Vagina (tissue), 2 donors: ENCODE measurements at places on chromosomes 5 and 9.
A peak's percentile ranks its signal among the peaks of the same experiment; 100 is the strongest.

DNA sequence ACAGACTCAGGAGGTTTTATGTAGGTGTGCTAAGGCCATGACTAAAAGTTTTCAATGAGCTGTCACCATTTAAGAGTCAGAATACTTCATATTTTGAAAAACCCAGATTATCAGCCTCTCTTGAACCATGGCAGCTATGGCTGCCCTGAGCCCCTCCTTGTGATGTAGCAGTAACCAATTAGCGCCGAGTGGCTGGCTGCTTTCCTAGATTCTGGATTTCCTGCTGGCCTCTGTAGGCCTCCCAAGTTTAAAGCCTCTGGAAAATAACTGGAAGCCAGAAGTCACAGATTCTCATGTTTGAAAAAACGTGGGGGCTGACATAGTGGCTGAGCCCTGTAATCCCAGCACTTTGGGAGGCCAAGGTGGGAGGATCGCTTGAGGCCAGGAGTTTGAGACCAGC is 25.5 kb downstream of the DAB2IP start:
- DNase-seq: no peak

DNA sequence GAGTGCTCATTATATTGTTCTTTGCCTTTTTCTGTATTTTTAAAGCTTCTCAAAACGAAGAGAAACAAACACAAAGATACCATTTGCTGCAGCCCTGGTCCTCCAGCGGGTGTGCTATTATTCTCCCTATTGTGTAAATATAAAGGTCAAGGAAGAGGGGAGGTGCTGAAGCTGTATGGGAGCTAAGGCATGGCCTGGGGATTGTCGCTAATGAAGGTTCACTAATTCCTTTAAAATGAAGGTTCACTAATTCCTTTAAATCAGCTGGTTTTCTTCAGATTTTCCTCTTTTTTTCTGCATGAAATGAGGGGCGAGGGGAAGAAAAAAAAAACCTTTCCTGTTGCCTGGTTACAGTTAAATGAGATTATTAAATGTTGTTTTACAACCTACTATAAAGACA is 74.5 kb upstream of the MAP1B start:
- DNase-seq: no peak

GRCh38 chr9:6625363-6625762 is 20.2 kb downstream of the GLDC start:
- no peak for DNase-seq

GRCh38 chr9:38620483-38621433 is at the start of gene ANKRD18A:
ANKRD18A (minus strand) TSS chr9:38620596; CDS start chr9:38620285, 311 bp downstream.
- no peak for DNase-seq

DNA sequence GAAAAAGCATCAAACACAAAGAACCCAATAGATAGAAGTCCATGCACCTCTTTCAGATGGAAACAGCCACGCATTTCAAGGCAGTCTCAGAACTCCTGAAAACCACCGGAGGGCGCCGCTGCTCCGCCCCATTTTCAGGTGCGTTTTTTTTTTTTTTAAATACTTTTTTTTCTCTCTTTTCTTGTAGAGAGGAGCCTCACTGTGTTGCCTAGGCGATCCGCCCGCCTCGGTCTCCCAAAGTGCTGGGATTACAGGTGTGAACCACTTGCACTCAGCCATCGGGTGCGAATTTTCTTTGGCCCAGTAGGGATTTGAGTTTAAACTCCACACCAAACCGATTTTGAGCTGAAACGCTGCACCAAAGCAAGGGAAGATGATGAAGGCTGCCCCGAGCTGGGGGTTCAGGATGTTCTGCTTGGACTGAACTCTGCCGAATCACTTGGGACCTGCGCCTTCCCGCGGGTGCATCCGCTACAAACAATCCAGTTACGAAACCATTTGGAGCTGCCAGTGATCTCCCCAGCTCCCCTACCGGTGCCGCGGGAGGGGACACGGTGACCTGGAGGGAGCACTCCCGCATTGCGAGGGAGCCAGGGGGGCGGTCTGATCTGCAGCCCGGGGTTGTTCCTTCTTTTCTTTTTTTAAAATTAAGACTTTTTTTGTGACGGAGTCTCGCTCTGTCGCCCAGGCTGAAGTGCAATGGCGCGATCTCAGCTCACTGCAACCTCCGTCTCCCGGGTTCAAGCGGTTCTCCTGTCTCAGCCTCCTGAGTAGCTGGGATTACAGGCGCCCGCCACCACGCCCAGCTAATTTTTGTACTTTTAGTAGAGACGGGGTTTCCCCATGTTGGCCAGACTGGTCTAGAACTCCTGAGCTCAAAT is 1.4 kb downstream of the PTGR1 start:
- DNase-seq: no peak

GRCh38 chr9:83749706-83750105 is 41.9 kb upstream of the UBQLN1 start:
- DNase-seq: no peak

GRCh38 chr5:105392122-105392709 is 1829.6 kb upstream of the NUDT12 start:
- DNase-seq: no peak

DNA sequence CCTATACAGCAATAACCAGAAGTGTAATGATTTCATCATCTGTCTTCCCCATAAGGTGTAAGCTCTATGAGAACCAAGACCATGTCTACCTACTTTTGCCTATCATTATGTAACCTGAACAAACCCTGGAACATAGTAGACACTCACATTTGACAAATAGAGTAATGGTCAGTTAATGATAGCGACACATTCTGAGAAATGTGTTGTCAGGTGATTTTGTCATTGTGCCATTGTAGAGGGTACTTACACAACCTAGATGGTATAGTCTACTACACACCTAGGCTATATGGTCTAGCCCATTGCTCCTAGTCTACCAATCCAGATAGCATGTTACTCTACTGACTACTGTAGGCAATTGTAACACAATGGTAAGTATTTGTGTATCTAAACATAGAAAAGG is 22.3 kb upstream of the WDR41 start:
- no peak for DNase-seq

GRCh38 chr5:9408964-9409363 is 136.9 kb downstream of the SEMA5A start:
- DNase-seq: no peak

DNA sequence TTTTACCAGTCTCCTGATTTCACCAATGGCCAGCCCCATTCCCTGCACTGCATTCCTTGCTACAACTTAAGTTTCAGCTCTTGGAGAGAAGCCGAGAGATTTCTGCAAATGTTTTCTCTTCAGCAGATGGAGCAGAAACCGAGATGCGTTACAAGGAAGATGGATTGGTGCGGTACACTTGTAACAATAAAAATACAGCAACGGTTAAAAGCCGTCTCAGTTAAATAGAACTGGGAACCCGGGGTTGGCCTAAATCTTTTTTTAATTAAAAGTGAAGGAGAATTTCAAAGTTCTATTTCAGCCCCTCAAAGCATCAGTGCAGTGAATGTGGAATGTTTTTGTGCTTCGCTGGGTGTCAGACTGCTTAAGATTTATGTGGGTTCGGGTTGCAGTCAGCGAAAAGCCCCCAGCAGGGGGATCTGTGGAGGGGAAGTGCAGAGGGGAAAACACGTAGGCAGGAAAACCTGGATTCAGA is 19.8 kb downstream of the BRINP1 start:
- DNase-seq: no peak

DNA sequence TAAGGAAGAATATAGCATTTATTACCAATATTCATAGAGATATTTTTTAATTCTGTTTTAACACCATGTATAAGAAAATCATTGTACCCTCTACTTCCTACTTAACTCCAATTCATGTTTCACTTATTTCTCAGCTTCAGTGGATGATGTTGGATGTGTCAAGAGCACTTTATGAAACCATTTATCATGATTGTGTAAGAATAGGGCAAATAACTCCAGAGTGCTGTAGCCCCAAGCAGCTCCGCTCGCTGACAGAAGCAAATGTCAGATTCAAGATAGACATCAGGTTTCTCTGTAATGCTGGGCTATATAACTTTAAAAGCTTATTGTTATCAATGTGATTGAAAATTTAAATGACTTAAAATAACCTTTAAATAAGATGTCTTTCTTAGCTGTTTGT is 50.4 kb downstream of the MAST4 start:
- no peak for DNase-seq

- peak; percentile 74 for DNase-seq
Measured at GRCh38 chr5:154447089-154447725, 1.4 kb downstream of the SAP30L start.

DNA sequence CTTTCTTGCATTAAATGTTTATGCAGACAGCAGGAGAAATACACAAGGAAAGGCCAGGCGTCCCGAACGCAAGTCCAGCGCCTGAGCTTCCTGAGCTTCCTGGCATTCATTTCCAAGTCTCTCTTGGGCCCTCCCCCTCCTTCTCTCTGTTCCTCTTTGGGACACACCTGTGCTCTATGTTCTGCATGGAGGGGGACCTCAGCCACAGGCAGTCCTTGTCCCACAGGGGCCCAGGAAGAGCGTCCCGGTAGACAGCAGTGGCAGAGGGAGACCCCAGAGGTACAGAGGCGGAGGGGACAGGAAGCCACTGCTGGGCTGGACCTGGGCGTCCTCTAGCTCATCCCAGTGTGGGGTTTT is 221.3 kb downstream of the C9orf50 start:
- no peak for DNase-seq

DNA sequence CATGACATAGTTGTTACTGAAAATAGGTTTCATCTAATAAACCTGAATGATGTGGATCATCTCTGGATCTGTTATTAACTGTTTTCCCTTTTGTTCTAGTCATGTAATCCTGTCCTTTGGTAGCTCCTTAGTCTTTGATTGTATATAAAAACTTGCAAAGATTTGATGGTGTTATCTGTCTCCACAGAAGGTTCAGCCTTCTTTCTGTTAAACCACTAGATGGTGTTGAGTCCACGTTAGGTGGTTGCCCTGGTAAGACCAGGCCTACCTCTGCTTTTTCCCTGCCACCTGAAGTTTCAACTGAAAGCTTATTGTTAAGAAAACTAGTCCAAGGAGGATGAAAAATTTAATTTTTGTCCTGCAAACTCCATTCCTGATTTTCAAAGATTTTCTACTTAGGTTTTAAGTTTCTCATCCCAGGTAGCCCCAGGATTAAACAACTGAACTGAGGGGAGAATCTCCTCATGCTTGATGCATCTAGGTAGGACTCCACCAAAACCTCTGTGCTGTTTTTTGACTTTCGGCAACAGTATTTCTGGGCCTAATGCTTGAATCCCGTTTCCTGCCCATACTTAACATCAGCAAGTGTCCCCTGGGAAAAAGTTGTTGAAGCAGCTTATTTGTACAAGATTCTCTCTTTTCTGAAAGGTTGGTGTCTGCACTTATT is 68.5 kb downstream of the RICTOR start:
- DNase-seq: no peak

DNA sequence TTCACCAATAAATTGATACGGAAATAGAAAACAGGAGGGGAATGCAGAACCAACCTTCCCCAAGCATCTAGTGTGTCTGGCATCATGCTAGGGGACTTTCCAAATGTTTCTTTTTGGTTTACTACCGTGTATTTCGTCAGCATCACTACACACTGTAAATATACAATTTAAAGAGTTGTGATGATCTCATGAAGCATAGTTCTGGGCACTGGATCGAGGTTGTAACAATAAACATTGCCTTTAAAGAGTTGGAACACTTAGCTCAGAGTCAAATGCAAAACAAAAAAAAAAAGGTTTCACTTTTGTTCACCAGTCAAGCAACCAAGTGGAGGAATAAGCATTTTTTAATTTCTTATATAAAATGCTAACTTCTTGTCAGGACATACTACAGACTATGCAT is 2.9 kb upstream of the SCAI start:
- DNase-seq: no peak

GRCh38 chr5:167352801-167353200 is 938.6 kb upstream of the WWC1 start:
- DNase-seq: no peak

DNA sequence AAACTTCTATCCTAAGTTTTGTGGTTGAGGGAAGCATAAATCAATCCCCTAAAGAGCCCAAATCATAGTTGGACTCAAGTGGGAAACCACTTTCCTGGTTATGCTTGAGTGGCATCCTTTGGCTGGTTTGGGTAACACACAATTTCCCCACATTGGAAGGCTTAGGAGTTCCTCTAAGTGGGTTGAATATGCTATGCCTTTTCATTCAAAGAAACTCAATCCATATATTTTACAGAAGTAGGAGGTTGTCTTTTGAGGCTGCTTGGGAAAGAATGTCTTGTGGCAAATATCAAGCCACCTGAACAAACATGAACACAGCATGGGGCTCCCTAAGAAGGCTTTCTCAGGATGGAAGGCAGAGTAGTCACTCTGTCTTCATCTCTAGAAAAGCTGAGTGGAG is 121.1 kb downstream of the SPATA31D1 start:
- no peak for DNase-seq

DNA sequence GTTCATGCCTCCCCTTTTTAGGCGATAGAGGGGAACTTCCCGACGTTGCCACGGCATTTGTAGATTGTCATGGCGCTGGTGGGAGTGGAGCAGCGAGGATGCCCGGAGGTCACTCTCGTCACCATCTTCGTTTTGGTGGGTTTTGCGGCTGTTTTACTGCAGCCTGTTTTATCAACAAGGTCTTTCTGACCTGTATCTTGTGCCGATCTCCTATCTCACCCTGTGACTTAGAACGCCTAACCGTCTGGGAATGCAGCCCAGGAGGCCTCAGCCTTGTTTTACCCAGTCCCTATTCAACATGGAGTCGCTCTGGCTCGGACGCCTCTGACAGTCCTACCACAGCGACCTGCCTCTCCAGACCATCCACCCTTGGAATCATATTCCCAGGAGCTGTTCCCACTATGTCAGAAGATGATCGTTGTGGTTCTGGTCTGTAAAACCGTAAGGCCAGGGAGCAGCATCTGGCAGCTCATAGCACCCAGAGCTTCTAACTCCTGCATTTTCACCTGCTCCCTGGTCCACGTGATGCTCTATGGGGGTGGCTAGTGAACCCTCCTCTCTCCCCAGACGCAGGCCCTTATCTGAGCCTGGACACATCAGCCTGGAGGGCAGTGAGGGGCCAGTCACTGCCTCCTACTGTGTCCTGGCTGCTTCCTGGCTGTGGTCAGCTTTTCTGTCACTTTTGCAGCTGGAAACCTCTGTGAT is 35.1 kb upstream of the CLK4 start:
- DNase-seq: no peak

DNA sequence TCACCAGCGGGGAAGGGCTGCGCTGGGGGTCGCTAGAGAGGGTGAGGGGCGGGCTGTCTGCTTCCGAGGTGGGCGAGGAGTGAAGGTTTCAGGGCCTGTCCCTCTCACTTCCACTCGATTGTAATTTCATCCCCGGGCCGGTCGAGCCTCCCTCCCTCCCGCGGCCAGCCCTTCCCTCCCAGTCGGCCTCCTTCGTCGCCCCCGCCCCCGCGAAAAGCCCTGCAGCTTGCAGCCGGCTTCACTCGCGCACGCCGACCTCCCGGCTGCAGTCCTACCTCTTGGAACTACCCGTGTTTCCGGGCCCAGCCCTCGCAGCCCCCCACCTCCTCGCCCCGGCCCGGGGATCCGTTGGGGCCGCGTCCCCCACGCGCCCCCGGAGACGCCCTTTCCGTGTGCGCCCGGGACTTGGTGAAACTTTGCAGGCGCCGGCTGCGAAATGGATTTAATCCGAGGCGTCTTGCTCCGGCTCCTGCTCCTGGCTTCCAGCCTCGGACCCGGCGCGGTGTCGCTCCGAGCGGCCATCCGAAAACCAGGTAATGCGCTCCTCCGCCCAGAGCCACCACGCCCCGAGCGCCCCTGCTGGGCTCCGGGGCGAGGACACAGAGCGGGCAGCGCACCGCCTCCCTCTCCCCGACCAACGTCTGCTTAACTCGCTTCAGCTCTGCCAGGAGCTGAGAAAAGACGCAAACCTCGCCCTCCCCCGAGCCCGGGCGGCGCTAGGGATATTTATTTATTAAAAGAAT is at the start of gene EGFLAM:
EGFLAM (plus strand) TSS at position 241 of the 743 bp plus-strand sequence; CDS start at position 437, 196 bp downstream.
- no peak for DNase-seq

- no peak for DNase-seq
Measured at GRCh38 chr5:153831973-153832372, 206.7 kb downstream of the FAM114A2 start.

GRCh38 chr5:150448334-150448733 is 1.2 kb downstream of the RPS14 start:
- no peak for DNase-seq
